MCF 10A (cell line): ENCODE measurements at places on chromosomes 11 and 22. TPM values are rescaled to one million over a fixed set of nuclear protein-coding genes. Genes with fewer than 3 reads are reported as not detected.

The CTTN gene
- total RNA-seq: 264 and 294 TPM in 2 replicates

DNA sequence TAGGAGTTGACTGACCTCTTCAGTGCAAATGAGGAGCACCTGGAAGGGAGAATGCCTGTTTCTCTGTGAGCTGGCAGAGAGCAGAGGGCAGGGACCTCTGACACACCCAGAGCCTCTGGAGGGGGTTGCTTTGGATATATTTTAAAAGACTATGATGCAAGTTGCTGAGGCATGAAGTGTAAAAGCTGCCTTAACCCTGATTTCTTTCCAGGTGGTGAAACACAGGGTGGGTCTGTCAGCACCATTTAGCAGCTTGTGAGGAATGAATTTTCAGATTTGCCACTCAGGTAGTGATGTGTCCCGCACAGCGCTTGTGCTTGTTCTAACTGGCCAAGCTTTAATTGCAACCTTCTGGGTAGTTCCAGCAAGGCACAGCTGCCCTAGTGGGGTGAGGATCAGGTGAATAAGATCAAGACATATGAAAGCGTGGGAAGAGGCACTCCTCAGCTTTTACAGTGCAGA is 90.2 kb downstream of the SWAP70 start:
- DNase-seq: peak; percentile 52

The PAMR1 gene
- 0.51 TPM in 1 of 2 replicates, not detected in the other for total RNA-seq

The HOATZ gene
- total RNA-seq: not detected in 2 replicates

DNA sequence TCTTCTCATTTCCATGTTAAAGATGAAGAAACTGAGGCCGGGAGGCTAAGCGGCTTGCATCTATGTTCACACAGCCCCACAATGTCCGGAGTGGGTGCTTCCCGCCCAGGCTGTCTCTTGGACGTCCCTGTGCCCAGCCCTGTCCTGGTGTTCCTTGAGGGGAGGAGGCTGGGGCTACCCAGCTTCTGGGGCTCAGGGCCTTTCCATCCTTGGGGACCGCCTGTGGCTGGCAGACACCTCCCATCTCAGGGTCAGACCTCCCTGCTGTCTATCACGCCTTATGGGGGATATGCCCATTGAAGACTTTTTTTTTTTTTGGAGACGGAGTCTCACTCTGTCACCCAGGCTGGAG is 95.5 kb downstream of the WNT7B start:
- no peak for DNase-seq

GRCh38 chr11:126627421-126627820 is 271.9 kb downstream of the ST3GAL4 start:
- DNase-seq: no peak

DNA sequence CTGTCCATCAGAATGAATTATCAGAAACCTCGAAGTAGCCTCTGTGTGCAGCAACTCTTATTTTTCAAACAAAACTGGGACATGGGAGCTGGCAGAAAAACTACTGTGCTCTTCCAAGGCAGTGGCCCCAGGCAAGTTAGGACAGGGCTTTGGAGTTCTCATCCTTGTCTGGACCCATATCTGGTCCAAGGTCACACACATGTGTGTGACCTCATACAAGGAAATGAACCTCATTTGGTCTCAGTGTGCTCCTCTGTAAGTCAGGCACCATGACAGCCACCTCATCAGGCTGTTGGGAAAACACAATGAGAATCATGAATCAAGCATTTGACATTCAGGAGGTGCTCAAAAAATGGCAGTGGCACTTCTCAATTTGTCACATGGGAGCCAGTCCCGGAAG is 25.8 kb downstream of the LARGE1 start:
- DNase-seq: no peak

The CALCB gene
- total RNA-seq: 4.1 and 4.3 TPM in 2 replicates

The MISFA gene
- total RNA-seq: 2.4 and 4.0 TPM in 2 replicates

The OR56A1 gene
- total RNA-seq: not detected in 2 replicates

The UPK3A gene
- total RNA-seq: not detected in 2 replicates

DNA sequence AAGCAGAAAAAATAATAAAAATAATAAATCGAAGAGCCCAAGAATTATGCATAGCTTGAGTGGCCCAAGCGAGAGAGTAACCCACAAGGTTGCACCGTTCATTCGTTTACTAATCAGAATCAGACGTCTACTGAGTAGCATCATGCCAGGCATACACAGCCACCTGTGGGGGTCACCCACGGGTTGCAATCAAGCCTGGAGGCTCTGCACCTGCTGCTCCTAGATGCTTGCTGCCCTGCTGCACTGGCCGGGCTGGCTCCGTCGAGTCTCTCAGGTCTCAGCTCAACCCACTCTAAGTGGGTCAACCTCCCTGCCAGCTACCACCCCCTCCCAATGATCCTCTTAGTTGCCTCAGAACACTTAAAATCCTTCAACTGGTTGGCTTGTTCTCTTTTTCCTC is 2.0 kb upstream of the TESMIN start:
- DNase-seq: no peak

The MUC5AC gene
- not detected in 2 replicates for total RNA-seq

The ANO9 gene
- total RNA-seq: 7.2 and 9.4 TPM in 2 replicates

The GUCY1A2 gene
- 0.09 and 0.12 TPM in 2 replicates for total RNA-seq

The TCN2 gene
- total RNA-seq: 1.2 and 1.4 TPM in 2 replicates

DNA sequence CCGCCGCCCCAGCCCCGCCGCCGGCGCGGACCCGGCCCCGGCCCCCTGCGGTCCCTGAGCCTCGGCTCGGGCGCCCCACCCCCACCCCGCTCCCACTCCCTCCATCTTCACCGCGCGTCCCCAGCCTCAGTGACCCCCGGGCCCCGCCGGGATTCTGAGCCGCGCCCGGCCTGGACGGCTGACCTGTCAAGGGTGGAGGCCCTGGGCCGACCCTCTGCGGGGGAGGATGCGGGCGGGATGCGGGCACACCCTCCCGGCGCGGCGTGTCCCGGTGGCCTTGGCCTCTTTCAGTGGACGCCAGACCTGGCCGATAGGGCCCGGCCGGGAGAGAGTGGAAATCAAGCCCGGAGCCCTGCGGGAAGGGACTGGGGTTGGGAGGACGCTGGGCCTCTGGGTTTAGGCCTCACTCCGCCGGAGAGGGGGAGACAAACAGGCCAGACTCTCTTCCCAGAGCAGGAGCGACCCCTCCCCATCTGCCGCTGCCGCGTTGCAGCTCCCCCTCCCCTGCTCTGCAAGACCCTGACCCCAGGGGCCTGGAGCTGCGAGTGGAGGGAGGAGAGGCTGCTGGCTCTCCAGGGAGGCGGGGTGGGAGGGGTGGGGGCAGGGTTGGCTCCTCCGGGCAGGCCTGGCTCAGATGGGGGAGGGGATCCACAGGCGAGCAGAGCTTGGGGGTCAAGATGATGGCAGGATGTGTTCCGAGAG is 525 bp downstream of the MAPK8IP2 start:
- no peak for DNase-seq

- no peak for DNase-seq
These were observed 49.1 kb upstream of the A4GALT start for GRCh38 chr22:42769574-42770447.

The SYTL2 gene
- 2.1 and 2.7 TPM in 2 replicates for total RNA-seq

DNA sequence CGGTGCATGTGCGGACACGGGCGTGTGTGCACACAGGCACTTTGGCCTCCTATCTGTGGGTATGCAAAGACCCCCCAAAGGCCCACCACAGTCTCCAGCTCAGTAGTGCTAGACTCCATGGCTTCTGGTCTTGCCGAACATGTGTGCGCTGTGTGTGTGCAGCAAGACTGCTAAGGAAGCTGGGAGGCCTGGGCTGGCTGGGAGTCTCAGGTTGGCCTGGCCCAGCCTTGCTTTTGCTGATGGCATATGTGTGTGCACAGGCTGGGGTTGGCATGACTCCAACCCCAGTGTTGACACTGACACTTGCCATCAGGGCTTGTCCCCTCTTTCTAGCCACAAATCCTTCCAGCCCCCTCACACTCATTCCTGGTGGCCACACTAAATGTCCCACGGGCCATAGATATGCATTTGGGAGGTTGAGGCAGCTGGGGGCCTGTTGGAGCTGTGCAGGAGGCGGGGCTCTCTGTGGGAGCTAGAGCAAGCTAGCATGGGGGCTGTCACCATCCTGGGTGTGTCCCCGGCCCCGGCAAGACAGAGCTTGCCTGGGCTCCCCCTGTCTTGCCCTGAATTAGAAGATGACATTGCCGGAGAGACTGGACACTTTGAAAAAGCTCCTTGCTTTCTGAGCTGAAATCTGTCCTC is 60.9 kb upstream of the NECTIN1 start:
- DNase-seq: no peak

The GPHA2 gene
- not detected in 2 replicates for total RNA-seq

The LRRC74B gene
- total RNA-seq: not detected in 2 replicates

DNA sequence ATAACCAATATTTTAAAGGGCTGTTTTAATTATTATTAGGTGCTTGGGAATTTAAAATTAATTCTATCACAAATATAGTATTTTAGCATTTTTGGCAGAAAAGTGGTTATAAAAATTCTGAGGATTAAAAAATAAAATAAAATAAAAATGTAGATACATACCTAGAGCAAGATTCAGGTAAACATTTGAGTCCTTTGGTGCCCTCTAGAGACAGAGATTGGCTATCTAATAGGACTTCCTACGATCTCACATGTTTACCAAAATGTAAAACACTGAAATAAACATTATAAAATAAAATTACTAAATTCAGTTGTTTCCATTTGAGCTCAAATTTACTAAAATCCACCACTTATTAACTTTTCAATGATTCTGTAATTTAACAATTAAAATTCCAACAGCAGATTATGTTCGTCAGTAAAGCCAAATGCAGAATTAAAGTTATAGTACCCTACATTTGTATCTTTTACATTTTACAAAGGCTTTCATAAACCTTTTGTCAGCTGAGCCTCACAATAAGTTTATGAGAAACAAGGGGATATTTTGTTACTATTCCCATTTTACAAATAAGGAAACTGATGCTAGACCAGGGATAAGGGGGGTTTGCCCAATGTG is 27.7 kb downstream of the SLC36A4 start:
- peak; percentile 63 for DNase-seq

DNA sequence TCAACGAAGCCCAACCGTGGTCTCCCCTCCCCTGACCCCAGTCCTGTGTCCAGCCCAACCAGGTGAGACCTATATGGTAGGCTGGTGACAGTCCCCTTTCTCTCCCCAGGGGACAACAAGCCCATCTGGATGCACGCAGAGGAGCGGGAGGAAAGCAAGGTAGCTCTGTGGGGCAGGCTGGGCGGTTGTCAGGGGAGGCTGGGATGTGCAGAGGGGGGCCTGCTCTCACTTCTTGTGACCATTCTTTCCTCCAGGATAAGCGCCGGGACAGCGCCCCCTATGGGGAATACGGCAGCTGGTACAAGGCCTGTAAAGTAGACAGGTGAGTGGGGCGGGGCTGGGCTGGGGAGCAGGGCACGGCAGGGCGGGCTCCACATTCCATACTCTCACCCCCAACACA is 3.5 kb upstream of the RAB1B start:
- DNase-seq: peak; percentile 33

GRCh38 chr22:20437613-20438426 is at the start of gene SCARF2:
Gene SCARF2, minus strand, starts transcription at chr22:20437825. Its CDS starts 71 bp downstream, at chr22:20437754.
- no peak for DNase-seq

GRCh38 chr22:29022101-29022817 is 39.4 kb downstream of the C22orf31 start:
- DNase-seq: no peak

- DNase-seq: no peak
These were observed 17.0 kb downstream of the KCNE3 start for GRCh38 chr11:74450318-74450717.

DNA sequence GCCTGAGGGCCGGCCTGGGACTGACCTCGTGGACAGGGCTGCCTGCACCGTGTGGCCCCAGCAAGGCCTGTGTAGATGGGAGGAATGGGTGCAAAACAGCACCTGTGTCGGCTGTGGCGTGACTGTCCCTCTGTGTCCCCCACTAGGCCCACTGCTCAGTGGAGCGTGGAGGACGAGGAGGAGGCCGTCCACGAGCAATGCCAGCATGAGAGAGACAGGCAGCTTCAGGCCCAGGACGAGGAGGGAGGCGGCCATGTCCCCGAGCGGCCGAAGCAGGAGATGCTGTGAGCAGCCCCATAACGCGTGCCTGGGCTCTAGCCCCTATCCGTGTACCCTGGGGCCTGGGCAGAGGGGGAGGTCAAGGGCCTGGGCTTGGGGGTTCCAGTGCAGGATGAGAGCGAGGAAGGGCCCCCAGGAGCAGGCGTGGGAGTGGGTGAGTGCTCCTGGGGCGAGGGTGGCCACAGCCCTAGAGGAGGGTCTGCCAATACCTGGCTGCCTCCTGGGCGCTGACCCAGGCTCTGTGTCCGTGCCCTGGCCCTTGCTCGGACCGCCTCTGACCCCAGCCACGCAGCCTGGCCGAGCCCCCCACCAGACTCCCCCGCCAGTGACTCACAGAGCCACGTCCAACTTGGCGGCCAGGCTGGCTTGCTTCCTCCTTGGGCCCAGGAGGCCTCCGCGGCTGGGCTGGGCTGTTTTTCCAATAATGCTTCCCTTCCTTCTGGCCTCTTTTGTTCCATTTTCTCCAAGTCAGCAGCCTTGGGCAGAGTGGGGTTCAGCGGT is 11.6 kb downstream of the PRR33 start:
- DNase-seq: no peak

GRCh38 chr11:28528217-28528616 is 420.0 kb downstream of the METTL15 start:
- DNase-seq: no peak
